ENCODE measurements at places on chromosomes 3 and 15.

DNA sequence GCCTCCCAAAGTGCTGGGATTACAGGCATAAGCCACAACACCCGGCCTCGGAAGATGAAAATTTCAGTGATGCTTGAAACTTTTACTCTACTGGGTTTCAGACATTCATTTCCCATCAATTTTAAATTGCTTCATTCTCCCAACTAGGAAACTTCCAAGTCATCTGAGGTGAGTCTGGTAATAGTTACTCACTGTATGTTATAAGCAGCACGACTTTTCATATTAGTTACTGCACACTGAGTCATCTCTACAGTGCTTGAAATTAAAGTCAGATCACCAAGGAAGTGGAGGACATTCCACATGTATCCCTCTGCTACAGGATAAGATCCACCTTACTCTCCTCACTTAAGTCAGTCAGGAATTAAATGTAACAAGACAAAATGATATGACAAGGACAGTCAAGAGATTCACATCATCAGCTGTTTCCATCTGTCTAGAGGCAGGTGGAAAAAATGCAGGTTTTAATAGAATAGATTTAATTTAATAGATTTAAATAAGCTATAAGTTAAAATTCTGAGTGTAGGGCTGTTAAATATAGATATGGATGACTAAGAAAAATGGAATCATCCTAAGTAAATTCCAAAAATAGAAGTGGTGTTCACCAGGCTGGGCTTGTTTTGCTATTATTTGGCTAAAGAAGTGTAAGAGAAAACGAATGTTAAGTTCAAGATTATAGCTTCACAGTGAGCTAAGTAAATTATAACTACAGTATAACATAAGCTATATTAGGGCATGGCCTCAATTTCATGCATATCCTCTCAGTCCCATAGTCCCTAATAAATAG is 104.4 kb downstream of the TMCO5A start:
- DNase-seq, result peak; percentile 93

- peak; percentile 17 for DNase-seq
These were observed at the start of gene SLCO2A1 for GRCh38 chr3:134029734-134030378. Gene SLCO2A1 (minus strand): TSS chr3:134029925. CDS start chr3:134029802, 123 bp downstream.

- no peak for DNase-seq
These were observed 325.1 kb upstream of the THBS1 start for GRCh38 chr15:39255760-39256159.

DNA sequence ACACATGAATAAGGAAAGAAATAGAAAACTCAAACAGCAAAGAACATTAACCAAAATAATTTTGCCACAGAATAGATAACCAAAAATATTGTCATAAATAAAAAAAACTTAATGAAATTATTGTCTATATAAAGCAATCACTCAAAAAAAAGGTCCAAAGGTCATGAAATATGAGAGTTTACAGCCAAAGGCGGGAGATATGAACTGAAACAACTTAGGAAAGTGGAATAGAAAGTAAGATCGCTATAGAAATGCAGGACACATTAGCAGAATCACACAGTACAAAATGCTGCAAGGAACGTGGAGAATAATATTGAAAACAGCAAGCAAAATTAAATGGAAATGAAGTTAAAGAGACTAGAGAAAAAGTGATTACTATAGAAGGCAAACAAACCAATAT is 375.0 kb upstream of the ARHGEF26 start:
- no peak for DNase-seq

DNA sequence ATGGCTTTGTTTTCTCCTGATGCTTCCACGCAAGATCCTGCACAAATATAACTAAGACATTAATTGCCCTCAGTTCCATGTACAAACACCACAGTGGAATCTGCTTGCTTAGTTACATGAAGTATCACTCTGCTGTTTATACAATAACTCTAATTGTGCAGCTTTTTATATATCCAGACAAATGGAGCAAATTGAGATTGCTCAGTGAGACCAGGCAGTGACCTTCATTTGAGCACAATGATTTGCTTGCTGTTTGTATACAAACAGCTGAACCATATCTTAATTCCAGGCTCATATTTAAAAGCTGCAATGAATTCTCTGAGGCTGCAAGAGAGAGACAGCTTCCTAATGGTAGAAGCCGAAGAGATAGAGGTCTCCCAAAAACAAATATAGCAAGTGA is 243.7 kb downstream of the CADPS start:
- no peak for DNase-seq

GRCh38 chr15:62109982-62110851 is 43.4 kb downstream of the C2CD4A start:
- peak; percentile 82 for DNase-seq

DNA sequence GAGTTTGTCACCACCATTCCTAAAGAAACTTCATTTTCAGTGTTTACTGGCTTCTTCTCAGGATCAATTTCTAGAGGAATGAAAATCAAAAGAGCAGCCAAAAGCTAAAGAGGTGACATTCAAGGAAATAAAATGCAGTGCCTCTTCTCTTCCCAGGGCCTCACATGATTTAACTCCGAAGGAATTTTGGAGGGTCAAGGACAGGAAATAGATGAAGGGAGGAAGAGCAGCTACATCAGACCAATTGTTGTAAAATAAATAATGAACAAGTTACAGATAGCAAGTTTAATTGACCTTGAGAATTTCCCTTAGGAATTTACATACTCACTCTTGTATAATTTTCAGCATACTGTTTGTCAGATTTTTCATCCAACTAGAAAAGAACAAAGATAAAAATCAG is 78.1 kb downstream of the LRRFIP2 start:
- peak; percentile 50 for DNase-seq

GRCh38 chr3:11356269-11356668 is 84.1 kb downstream of the ATG7 start:
- DNase-seq, result no peak

GRCh38 chr15:80816049-80816653 is 37.0 kb downstream of the CEMIP start:
- no peak for DNase-seq

GRCh38 chr3:112346491-112347122 is 13.7 kb downstream of the CD200 start:
- DNase-seq, result no peak

DNA sequence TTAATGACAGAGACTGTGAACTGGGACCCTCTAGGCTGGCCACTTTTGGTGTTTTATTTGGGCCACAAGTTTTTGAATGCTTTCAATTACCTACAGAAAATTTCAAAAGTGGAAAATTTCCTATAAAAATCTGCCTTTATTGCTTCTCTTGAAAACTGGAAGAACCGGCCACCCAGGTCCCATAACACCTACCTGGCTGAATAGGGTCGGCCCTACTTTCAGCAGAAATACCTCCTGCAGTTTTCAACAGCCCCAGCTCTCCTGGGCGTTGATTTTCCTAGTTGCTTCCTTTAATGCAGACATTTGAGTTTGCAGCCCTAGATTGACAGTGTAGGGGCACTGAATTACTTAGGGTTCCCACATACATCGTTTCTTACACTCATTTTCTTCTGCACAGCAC is 719 bp upstream of the SRPRB start:
- DNase-seq, result no peak

GRCh38 chr15:73684581-73685455 is 635 bp downstream of the CD276 start:
- DNase-seq, result peak; percentile 91

- DNase-seq, result no peak
These were observed 25.2 kb downstream of the FEM1B start for GRCh38 chr15:68302729-68303128.

GRCh38 chr3:8745619-8746370 is 12.2 kb downstream of the CAV3 start:
- no peak for DNase-seq

DNA sequence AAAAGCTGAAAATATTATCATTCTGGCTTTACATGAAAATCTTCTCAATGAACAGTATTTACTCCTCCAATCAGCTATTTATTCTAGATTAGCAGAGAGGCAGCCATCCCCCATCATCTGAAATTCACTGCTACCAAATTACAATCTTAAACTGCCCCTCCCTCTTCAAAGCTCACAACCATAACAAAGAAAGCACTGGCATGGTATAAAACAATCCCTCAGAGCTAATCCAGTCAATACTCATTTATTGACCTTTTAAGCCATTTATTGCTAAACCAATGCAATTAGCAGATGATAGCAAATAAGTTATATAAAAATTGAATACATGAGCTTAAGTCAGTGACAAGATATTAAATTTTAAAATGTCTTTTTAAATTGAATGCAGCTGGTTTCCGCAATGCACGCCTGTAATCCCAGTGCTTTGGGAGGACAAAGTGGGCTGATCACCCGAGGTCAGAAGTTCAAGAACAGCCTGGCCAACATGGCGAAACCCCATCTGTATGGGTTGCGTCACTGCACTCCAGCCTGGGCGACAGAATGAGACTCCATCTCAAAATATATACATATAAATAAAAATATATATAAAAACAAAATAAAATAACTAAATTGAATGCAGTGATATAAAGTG is 12.1 kb downstream of the SLC4A7 start:
- DNase-seq, result peak; percentile 76

DNA sequence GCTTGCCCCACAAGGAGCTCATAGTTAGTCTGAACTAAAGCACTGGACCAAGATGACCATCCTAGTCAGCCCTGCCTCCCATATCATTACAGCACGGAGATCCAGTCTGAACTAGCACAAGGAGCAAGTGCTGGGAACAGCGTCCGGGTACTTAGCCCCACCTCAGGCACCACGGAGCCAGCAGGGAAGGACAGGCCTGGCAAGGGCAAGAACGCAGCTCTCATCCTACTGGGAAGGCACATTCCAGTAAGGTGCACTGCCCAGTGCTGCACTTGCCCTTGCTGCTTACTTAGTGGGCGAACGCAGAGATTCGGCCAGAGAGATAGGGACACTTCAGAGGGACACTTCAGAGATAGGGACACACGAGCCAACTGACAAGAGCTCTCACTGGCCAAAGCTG is 27.6 kb downstream of the SEC61A1 start:
- no peak for DNase-seq

Data from fibroblast of mammary gland (primary cell).